ENCODE measurements at places on chromosomes 3 and 15.

DNA sequence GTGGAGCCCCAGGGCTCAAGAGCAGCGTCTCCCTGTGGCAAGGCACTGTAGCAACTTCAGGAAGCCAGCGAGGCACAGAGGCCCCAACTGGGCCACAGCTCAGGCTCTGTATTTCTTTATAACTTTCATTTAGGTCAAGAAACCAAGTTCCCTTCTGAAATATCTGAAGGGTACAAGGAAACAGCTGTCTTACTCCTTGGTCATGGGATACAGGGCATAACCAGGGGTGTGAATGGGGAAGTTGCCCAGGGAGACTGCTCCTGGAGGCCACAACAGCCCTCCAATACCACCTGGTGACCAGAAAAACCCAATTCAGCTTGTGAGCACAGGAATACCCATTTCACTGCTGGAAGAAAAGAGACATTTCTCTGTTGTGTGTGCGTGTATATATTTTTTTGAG, 13.3 kb upstream of the SPTBN5 start:
- DNase-seq = no peak

DNA sequence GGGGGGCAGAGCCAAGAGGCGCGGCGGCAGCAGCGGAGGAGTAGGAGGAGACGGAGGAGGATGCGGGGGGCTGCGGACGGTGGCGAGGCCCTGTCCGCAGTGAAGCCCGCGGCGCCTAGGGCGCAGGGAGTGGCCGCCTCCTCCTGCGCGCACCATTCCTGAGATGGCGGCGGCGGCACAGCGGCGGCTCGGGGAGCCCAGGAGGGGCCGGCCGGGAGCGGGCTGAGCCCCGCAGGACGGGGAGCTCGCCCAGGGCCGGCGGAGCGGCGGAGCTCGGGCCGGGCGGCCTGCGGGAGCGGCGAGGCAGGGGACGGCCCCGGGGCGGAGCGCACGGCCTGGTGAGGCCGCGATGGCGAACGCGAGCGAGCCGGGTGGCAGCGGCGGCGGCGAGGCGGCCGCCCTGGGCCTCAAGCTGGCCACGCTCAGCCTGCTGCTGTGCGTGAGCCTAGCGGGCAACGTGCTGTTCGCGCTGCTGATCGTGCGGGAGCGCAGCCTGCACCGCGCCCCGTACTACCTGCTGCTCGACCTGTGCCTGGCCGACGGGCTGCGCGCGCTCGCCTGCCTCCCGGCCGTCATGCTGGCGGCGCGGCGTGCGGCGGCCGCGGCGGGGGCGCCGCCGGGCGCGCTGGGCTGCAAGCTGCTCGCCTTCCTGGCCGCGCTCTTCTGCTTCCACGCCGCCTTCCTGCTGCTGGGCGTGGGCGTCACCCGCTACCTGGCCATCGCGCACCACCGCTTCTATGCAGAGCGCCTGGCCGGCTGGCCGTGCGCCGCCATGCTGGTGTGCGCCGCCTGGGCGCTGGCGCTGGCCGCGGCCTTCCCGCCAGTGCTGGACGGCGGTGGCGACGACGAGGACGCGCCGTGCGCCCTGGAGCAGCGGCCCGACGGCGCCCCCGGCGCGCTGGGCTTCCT, at the start of gene GPR27:
TSS of gene GPR27 (plus strand) at position 155 of the 909 bp plus-strand sequence. CDS start at position 350, 195 bp downstream.
- no peak for DNase-seq

DNA sequence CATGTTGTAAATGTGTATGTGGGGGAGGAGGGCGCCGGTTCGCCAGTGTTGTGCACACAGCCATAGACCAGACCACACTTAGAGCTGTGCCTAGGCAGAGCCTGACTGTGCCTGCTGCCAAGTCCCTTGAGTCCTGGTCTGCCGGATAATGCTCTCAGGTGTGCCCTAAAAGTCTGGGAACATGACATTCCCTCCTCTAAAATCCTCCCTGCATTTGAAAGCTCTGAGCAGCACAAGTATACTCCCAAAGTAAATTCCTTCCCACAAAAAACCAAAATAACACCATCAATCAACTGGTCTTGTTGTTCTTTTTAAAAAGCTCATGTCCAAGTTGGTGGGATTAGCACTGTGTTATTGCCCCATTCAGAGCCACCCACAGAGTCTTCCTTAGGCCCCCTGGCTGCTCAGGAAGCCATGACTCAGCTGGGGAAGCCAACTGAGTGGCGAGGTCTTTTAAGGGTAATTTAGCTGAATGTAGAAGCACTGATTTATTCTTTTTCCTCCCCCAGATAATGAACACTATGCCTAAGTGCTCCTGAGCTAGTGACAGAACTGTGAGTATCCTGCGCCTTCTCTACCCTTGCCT, 147.8 kb upstream of the MCTP2 start:
- no peak for DNase-seq

DNA sequence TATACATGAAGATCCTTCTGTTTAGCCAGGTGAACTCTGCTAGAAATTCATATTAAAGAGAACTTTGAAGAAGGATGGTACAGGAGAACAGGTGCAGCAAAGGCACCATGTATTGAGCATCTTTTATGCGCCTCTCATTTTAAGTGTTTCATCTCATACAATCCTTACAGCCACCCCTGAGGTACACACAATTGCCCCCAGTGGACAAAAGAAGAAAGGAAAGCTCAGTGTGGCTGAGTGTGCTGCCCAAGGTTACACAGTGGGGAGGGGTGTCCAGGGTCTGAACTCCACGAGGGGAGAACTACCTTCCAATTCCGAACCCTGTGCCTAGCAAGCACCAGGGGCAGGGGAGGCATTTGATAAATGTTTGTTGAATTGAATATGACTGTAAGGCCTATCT, 98.6 kb downstream of the MECOM start:
- DNase-seq = peak; percentile 42

DNA sequence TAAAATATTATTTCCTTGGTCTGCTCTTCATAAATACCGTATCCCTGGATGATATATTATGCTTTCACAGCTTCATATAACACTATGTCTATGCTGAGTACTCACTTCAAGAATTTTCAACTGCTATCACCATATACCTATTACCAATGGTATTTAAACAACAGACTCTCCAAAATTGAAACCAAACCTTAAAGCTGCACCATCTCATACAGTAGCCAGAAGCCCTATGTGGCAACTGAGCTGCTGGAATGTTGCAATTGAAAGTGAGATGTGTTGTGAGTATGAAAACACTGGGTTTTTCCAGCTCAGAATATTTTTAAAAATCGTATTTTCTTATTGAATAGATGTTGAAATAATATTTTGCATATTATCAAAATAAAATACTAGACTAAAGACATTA, 130.1 kb upstream of the GOLGA6L6 start:
- no peak for DNase-seq

DNA sequence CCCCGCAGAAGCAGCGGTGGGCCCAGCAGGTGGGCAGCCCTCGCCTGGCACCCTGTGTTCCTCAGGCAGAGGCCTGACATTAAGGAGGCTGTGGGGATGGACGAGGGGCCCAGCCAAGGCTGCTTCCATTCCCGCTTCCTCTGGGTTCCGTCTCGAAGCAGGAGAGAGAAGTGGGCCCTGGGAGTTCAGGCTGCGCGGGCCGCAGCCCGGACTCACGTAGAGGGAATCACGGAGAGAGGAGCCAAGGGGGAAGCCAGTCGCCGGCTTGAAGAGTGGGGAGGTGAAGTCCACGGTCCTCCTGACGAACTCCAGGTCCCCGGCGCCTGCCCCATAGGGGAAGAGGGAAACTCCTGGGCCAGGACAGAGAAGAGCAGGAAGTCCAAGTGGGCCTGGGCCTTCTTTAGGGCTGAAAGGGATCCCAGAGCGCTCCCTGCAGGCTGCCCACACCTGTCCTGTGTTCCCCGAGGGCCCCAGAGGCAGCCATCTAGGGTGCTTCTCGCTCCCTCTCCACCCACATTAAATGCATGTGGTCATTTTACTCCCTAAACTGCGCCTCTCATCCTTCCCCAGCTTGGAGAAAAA, 37.7 kb downstream of the MUC4 start:
- no peak for DNase-seq

GRCh38 chr15:73150831-73151230, 98.6 kb downstream of the NEO1 start:
- no peak for DNase-seq

DNA sequence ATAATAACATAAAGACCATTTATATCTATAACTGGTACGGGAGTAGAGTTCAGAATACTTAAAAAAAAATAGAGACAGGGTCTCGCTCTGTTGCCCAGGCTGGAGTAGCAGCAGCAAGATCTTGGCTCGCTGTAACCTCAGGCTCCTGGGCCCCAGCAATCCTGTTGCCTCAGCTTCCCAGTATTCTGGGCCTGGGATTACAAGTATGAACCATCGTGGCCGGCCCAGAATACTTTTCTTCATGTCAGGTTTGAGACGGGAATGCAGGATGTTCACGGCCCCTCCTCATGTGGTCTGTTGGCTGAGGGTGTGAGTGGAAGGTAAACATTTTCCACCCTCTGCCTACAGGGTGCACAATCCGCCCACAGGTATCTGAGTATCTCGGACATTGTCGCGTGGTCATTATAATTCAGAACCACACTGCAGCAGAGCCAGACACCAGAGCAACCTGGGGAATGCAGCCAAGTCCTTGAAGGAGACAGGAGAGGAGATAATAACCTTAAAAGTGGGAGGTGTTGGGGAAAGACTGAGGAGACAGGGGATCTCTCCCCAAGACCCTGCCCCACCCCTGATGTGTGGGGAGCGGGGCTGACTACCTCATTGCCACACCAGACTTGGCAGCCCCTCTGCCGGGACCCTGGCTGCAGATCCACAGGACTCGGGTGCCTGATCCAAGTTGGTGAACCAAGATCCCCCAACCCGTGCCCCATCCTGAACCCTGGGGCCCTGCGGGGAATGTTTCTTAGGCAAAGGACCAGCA, 106.8 kb downstream of the ADCY5 start:
- DNase-seq = no peak

DNA sequence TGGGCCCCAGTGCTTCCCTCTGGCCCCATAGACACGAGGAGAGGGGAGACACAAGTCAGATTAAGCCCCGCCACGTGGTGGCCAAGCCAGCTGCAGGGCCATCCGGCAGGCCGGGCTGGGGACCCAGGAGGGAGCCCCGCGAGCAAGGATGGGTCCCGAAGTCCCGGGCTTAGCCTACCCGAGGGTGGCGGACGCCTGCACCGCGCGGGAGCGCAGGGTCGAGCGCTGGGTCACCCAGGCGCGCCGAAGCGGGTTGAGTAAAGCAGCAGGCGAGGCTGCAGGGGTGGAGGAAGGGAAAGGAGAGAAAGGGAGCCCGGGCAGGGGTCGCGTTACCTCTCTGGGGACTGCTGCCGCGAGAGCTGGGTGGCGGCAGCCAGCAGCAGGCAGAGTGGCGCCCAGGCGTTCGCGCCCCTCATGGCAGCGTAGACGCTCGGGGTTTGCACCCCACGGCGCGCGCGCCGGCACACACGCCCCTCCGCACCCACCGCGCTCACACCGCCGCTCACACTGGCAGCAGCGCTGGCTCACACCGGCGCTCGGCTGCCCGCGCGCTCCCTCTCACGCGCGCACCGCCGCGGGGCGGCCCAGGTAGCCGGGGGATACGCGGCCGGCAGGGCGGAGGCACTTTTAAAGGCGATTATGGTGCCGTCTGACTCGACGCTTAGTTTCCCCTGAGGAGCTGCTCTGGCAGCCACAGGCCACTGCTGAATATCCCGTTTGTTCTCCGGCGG, at the start of gene PCOLCE2:
TSS of gene PCOLCE2 (minus strand) at position 603 of the 731 bp plus-strand sequence. CDS start at position 416, 187 bp downstream.
- peak; percentile 47 for DNase-seq

- DNase-seq = no peak
Measured at GRCh38 chr3:44125882-44126281, 115.8 kb upstream of the TOPAZ1 start.

DNA sequence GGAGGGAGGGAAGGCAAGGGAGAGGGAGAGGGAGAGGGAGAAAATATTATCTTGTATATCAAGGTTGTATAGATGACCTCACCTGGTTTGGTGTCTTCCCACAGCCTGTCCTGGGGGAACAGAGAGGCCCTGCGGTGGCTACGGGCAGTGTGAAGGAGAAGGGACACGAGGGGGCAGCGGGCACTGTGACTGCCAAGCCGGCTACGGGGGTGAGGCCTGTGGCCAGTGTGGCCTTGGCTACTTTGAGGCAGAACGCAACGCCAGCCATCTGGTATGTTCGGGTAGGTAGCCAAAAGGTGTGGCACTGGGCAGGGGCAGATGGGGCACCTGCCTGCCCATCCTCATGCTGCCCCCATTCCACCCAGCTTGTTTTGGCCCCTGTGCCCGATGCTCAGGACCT, 7.1 kb downstream of the CRELD1 start:
- no peak for DNase-seq

DNA sequence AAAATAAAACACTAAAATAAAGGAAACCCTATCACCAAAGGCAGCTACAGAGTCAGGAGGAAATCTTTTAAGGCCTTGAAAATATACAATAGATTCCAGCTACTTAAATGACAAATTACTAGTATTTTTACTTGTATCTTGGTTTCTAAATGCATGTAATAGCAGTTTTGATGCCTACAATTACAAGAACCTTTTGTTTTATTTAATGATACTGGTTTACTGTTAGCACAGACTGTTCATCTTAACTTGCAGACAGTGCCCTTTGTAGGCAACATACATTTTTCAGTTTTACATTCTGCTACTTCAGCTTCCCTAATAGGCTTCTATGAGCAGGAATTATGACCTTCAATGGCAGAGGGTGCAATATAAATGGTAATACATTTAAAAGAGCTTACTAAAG, 54.1 kb downstream of the ZNF280D start:
- DNase-seq = no peak

DNA sequence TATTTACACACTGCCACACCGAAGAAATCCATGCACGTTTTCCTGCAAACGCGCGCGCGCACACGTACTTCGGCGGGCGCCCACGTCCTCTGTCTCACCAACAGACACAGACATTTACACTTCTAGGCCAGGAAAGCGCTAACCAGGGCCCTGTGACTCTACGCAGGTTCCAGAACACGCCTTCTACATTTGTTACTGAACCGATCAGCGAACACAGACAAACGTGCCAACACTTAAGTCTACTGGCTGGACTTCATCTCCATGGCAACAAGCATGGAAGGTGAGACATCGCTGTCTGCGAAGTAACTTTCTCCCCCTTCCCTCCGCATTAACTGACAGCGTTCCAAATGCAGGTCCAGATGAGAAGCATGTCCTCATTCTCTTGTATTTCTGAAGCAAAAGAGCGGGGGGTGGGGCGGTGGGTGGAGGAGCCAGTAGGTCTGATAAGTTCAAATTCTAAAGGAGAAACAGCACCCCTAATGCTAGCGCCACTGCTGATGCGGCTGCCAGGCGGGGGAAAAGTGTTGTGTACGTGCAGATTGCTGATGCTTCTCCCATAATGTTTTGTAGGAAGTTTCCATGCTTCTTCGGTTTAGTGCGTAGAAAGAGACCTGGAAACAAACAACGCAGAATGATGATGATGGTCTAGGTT, at the start of gene CTXN2:
TSS of gene CTXN2 (plus strand) at position 92 of the 652 bp plus-strand sequence. CDS start 9,636 bp downstream, outside the sequence.
- DNase-seq = no peak

GRCh38 chr3:167188592-167188991, 191.5 kb downstream of the ZBBX start:
- no peak for DNase-seq

All from HuH-7 (cell line).